ENCODE measurements at places on chromosomes 12 and 14.

- DNase-seq = no peak
Measured at GRCh38 chr14:53951627-53952303, 4.9 kb downstream of the BMP4 start.

DNA sequence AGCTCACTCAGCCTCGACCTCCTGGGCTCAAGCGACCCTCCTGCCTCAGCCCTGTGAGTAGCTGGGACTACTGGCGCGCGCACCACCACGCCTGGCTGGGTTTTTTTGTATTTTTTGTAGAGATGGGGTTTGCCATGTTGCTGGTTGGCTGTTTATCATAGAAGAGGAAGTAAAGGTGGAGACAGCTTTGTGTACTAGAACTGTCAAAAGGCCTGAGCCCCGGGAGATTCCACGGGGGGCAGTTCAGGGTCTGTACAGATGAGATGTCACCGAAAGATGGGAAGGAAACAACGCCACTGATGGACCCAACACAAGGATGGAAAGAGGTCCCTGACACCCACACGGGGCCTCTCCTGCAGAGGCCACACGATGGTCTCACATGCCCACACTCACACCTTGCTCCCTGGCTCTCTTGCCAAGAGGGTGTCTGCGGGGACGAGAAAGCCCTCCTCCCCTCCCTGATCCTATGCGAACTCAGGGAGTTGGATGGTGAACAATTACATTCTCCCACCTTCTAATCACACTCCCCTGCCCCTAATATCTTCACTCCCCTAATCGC lies 66.6 kb downstream of the KDM2B start:
- no peak for DNase-seq

GRCh38 chr14:102911541-102911951 lies 10.9 kb upstream of the AMN start:
- no peak for DNase-seq

GRCh38 chr12:89824822-89825221 lies 116.2 kb upstream of the ATP2B1 start:
- DNase-seq = no peak

DNA sequence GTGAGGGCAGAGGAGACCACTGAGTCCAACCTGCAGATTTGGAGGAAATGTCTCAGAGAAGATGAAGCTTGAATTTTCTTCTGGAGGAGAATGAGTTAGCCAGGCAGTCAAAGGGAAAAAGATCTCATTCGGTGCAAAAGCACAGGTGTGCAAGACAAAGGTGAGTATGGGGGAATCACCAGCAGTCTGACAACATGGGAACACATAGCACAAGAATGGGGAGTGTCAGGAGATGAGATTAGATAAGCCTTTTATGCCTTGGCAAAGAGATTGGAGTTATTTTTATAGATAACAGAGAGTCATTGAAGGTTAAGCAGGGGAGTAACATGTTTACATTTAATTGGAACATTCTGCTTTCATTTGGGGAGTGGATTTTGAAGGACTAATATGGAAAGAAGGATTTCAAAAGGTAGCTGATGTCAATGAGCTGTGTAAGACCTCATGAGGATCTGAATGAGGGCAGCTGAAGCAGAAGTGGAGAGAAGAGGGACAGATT lies 171.3 kb upstream of the NTF3 start:
- DNase-seq = no peak

DNA sequence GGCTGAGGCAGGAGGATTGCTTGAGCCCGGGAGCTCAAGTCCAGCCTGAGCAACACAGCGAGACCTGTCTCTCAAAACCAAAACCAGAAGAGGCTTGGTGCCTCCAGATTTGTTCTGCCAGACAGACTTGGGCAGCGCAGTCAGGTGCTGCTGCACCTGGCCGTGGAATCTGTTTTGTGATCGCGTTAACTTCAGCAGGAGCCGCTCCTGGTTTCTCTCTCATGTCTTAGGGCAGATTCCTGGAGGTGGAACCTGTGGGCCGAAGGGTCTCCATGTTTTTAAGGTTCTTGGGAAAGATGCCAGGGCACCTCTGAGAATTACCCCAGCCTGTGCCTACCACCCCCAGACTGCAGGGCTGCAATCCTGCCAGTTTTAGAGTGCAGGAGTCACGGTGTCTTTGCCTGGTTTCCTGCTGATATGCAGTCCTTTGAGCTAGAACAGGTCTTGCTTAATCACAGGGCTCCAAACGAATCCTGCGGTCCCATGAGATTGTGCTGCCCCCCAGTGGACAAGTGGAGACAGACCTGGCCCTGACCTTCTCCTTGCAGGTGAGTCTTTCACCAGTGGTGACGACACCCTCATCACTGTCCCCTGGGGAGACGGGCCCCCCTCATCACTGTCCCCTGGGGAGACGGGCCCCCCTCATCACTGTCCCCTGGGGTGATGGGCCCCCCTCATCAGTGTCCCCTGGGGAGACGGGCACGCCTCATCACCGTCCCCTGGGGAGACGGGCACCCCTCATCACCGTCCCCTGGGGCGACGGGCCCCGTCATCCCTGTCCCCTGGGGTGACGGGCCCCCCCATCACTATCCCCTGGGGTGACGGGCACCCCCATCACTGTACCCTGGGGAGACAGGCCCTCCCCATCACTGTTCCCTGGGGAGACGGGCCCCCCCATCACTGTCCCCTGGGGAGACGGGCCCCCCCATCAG lies 37.6 kb downstream of the PACS2 start:
- DNase-seq = peak; percentile 79

DNA sequence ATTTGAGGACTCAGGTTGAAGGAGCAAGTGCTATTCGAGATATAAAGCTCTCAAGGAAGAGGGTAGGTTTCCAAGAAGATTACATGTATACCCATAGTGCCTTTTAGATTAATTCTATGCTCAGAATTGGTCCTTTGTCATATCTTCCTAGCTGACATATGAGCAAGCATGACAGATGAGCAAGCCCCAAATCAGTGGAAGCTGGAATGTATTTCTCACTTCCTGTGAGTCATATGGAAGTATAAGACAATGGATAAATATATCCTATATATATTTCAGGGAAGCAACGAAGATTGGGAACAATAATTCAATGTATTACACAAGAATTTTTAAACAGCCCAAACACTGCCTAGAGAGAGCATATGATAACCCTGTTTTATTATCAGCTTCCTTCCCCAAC lies 674.1 kb upstream of the ATXN7L3B start:
- DNase-seq = no peak

- no peak for DNase-seq
Measured at GRCh38 chr12:13194401-13195110, 2.0 kb upstream of the EMP1 start.

DNA sequence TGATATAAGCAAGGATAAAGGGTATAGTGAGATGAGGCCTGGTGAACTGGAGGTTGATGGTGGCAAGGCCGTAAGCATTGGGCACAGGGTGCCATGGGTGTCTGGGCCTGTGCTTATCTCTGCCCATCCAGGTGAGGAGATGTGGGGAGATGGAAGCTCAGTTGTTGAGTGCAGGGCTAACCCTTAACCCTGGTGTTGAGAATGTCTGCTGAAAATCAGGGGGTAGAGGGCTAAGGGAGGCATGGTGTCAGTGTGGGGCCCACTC lies 86.1 kb downstream of the SYNE2 start:
- no peak for DNase-seq

DNA sequence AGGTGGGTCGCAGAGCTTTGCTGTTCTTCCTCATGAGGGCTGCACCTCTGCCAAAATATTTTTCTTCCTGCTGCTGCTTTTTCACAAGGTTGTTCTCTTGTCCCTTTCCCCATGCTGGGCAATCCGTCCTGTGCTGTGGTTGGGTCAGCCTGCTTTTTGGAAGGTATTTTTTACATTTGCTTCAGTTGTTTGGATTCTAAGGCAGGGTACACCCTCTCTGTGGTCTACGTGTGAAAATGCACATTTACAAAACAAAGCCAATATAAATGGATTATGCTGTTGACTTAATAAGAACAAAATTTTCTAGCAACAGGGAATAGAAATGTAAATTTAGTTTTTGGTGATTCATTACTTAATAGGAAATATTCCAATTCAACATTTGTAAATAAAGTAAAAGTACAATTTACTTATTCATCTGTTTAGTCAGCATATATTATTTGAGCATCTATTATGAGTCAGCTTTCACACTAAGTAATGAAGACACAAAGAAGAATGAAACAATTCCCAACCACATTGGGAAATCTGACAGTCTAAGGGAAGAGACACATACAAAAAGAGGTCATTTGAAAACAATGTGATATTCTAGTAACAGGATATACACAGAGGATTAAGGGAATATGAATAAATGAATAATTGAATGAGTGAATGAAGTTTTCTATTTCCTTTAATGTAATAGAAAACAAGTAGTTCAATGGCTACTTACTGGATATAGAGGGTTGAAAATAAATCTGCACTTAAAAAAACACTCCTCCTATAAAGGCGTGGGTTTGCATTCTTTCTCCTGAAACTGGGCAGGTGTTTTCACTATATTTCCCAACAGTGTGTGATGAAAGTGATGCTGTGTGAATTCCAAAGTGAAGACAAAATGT lies 94.6 kb upstream of the PRICKLE1 start:
- no peak for DNase-seq

DNA sequence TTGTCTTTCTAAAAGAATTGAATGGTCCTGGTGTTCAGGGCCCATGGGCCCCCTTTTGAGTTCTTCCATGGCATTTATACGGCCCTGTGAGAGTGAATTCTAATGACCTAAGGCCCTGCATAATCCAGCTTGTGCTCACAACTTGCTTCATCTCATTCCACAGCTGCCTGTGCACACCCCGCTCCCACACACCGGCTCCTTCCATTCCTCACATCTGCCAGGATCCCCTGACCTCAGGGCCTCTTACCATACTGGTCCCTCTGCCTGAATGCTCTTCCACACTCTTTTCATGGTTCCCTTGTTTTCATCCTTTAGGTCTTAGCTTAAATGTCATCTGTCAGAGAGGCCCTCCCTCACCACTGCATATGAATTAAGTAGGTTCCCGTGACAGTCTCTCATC lies 49.5 kb upstream of the EGLN3 start:
- DNase-seq = no peak

- DNase-seq = no peak
Measured at GRCh38 chr12:57103856-57104255, 7.3 kb downstream of the STAT6 start.

DNA sequence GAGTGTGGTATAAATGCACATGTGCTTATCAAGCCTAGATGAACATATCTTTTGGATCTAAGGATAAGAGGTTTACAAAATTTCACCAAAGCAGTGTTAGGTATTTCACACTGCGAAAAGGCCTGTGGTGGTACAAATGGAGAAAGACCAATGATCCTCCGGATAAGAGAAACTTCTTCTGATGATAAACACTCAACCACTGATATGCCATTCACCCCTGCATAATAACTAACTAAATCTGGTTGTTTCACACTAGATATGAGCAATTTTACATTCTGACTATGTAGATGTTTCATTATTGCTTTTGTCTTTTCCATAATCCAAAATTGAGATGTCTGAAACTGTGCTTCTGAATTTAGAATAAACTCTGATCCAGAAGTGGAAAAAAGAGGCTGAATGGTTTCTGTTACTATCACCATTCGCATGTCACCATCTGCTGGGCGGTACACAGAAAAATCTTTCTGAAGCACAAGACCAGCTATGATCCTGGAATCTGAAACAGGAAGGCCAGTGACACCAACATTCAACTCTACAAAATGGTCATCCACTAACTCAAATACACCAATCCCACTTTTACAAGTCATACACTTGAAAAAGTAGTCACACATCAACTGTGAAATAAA lies 1.3 kb downstream of the BBS10 start:
- DNase-seq = no peak

DNA sequence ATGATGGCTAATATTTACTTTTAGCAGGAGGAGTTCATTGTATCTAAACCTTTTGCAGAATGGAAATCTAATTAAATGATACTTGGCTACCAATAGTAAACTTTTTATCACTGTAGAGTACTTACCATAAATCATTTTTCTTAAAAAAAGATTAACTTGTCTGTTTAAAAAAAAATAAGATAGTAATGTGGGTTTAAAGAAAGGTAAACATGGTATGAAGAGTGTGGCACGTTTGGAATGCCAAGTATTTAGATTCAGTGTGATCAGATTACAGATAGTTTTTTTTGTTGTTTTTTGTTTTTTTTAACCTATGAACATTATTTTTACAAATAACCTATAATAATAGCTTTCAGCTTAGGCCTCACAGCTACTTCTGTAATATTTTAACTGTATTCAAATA lies 25.8 kb downstream of the KTN1 start:
- DNase-seq = no peak

- DNase-seq = no peak
Measured at GRCh38 chr14:58107947-58108552, 44.0 kb downstream of the ARMH4 start.

DNA sequence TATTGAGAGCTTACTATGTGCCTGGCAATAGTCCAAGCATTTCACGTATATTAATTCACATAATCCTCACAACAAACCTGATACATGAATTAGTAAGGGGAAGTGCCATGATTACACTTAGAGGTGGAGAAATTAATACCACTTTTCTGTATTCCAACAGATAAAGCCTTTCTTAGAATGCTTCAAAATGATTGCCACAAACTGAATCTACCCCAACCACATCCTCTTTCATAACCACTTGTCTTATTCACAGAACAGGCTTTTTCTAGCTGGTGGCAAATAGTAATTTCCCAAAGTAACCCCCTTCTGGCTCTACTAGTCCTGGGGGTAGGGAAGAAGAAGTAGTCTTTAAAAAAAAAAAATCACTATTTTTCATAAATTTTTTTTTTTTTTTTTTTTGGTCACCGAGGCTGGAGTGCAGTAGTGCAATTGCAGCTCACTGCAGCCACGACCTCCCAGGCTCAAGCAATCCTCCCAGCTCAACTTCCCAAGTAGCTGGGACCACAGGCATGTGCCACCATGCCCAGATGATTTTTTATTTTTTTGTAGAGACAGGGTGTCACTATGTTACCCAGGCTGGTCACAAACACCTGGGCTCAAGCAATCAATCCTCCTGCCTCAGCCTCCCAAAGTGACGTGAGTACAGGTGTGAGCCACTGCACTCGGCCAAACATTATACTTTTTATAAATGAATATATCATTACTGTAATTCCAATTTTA lies 59.0 kb upstream of the ARID2 start:
- no peak for DNase-seq

DNA sequence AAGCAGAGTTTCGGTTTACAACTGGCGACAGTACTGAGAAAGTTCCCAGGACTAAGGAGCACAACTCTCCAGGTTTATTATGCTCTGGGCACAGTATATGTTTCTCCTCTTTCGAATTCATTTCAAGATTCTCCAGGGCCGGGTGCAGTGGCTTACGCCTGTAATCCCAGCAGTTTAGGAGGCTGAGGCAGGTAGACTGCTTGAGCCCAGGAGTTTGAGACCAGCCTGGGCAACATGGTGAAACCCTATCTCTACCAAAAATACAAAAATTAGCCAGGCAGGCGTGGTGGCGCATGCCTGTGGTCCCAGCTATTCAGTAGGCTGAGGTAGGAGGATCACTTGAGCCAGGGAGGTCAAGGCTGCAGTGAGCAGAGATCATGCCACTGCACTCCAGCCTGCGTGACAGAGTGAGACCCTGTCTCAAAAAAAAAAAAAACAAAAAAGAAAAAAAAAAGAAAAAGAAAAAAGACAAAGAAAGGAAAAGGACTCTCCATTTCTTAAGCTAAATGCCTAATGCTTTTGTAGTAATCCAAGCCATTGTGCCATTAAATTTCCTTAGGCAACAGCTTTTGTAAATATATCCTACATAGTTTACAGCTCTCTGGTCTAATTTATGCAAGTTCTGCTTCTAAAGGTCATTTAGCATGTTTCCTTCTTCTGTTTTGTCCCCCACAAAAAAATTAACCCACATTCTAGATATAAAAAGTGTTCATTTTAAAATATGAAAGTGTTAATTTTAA lies 34.8 kb downstream of the ATL1 start:
- DNase-seq = no peak

Data from activated effector memory CD4-positive, alpha-beta T cell treated with Interleukin-2 at 50 U/mL for 16 hours (primary cell).